T follicular helper cell (primary cell): ENCODE measurements at places on chromosomes 11 and 22.

DNA sequence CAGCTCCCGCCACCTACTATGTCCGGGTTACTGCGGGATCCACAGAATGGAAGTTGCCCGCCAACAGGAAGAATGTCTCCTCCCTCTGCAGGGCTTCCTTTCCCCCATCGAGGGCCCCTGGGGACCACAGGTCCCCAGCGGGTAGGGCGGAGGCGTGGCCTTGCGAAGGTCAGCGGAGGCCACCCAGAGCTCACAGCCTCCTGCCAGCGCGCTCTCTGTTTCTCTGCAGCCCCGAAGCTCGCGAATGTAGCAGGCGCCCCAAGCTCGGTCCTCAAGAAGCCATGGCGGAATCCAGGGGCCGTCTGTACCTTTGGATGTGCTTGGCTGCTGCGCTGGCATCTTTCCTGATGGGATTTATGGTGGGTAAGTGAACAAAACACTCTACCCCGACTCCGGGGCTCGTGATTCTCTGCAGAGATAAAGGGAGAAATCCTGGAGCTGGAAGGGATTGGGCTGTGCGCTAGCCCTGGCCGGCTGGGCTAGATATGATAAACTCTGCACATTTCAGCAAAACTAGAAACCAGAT, at the start of gene NAALAD2:
TSS of gene NAALAD2 (plus strand) at position 186 of the 526 bp plus-strand sequence. CDS start at position 282, 96 bp downstream.
- DNase-seq = no peak

DNA sequence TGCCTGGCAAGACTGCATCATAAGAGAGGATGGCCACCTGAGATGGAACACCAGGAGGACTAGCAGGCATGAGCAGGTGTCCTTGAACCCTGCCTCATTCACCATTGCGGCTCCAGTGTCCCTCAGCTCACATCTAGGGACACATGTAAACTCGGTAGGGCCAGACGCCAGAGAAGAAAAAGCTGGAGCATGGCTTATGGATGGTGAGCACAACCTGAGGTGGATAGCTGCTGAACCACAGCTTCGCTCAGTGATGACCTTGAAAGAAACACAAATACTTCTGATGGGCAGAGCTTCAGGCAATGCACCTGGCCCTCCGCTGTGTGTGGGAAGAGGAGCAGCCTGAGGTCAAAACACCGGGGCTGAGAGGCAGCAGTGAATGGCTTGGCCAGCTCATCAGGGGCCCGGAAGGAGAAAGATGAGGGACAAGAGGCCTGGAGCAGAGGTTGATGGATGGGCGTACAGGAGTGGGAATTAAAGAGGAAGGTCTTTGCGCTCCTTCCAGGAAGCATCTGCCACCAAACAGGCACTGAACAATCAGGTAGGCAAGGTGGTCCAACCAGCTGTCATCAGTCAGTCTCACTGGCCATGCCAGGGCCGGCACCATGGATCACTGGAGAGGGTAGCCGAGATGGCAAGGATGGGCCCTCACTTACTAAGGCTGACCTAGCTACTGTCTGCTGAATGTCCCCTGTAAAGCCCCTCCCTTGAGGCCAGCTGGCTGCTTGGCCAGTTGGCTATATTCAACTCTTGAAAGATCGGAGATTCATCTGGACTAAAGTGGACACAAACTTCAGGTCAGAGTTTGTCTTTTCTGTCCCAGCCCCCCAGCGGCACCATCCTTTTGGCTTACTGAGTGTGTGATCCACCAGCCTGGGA, 89.7 kb downstream of the MYEOV start:
- DNase-seq = no peak

DNA sequence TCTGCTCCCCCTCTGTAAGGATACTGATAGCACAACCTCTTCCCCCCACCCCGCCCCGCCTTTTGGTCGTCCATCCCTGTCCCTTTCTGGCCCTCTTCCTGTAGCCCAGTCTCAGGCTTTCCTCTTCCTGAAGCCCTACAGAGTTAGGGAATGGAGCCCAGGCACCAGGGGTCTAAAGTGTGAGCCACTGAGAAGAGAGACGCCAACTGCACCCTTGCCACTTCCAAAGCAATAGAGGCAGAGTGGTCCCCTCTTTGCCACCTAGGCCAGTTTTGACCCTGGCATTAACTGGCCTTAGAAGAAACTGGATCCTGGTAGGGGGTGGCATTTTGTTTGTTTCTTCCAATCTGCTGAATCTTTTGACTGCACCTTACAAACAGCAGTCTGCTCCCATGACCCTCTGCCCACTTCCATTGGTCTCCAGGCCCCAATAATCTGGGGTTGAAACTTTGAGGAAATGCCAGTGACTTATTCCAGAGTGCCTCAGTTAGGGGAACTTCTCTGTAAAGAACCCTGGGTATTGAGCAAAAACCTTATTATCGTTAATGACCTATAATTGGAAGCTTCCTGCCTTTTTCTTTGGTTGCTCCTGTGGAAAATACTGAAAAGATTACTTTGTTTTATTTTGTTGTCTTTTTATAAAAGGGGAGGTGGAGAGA, 9.7 kb upstream of the GRK2 start:
- no peak for DNase-seq

DNA sequence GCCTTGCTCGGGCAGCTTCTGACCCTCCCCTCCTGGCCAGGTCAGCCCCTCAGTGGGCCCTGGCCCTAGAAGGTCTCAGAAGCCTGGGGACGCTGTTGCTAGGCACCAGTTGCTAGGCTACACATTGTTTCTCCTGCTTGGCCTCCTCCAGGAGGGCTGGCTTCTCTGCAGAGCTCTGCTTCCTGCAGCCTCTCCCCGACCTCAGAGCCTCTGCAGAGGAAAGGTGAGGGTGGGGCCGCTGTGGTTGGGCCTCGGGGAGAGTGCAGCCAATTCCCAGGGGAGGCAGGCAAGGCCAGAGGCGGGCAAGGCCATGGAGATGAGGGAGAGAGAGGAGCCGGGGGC, 27.6 kb upstream of the LRRC10B start:
- DNase-seq = no peak

DNA sequence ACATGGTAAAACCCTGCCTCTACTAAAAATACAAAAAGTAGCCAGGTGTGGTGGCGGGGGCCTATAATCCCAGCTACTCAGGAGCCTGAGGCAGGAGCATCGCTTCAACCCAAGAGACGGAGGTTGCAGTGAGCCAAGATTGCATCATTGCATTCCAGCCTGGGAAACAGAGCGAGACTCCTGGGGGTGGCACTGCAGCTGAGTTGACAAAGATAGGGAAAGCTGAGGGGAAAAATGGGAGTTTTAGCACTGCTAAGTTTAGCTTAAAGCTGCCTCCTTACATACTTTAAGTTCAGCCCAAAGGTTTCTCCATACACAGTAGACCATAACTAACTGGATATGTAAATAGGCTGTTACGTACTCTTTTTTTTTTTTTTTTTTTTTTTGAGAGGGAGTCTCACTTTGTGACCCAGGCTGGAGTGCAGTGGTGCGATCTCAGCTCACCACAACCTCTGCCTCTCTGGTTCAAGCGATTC, 9.0 kb upstream of the USP28 start:
- DNase-seq = no peak

- DNase-seq = no peak
Measured at GRCh38 chr11:9888938-9889337, 225.1 kb downstream of the SWAP70 start.

- no peak for DNase-seq
Measured at GRCh38 chr11:14111496-14111895, 149.0 kb downstream of the SPON1 start.

GRCh38 chr11:130300567-130300966, 14.2 kb downstream of the ZBTB44 start:
- no peak for DNase-seq

GRCh38 chr11:32231909-32232493, 141.1 kb downstream of the RCN1 start:
- no peak for DNase-seq

DNA sequence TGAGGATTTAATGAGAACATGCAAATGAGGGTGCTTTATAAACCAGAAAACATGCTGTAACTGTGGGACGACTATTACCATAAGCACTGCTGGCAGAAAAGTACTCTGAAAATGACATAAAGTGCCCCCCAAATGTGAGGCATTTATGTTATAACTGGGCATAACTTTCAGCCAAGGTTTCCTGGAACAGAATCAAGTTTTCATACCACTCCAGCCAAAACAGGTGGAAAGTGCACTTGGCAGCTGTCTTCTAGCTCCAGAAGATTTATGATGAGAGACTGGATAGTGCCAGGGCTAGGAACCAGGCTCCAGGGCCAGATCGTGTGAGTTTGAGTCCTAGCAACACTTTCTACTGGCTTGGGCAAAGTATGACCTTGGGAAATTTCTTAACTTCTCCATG, 339.2 kb downstream of the TENM4 start:
- no peak for DNase-seq

- no peak for DNase-seq
Measured at GRCh38 chr22:41848468-41848867, 15.6 kb downstream of the SREBF2 start.

DNA sequence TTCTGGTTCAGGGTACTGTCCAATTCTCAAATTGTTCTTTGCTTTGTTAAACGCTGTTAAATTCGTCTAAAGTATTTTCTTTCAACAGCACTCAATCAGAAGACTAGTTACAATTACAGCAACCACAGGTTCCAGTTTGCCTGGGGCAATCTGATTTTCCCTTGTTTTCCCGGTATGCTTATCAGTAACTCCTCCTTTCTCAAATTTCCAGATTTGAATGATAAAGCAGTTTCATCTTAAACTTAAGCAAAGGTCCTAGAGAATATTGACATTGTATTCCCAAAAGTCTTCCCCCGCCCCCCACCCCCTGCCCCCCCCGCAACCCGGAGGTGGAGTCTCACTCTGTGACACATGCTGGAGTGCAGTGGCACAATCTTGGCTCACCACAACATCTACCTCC, 10.5 kb upstream of the USP28 start:
- DNase-seq = no peak

GRCh38 chr11:61747192-61747966, 5.1 kb upstream of the MYRF start:
- DNase-seq = no peak

DNA sequence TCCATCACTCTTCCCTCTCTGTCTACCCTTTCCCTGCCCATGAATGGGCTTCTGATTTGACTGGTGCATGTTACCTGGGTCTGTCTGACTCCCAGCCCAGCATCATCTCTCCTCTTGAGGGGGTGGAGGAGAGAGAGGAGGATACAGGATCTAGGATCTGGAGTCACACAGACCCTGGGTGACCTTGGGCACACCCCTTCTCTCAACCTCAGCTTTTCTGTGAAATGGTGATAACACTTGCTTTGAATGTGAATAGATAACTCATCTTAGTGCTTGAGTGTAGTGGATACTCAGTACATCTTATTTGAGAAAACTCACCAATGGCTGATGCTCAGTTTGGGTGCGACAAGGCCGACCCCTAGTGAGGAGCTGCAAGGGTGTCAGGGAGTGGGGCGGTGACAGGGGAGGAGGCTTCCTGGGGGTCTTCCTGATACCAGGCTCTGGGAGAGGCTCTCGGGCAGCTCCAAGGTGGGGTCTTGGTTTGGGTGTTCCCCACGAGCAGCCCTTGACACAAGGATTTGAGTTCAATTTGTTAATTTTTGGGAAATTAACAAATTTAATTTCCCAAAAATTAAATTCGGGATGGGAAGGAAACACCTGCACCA, 9.0 kb downstream of the INCENP start:
- DNase-seq = no peak

GRCh38 chr11:33835143-33835878, 56.6 kb downstream of the LMO2 start:
- DNase-seq = no peak

DNA sequence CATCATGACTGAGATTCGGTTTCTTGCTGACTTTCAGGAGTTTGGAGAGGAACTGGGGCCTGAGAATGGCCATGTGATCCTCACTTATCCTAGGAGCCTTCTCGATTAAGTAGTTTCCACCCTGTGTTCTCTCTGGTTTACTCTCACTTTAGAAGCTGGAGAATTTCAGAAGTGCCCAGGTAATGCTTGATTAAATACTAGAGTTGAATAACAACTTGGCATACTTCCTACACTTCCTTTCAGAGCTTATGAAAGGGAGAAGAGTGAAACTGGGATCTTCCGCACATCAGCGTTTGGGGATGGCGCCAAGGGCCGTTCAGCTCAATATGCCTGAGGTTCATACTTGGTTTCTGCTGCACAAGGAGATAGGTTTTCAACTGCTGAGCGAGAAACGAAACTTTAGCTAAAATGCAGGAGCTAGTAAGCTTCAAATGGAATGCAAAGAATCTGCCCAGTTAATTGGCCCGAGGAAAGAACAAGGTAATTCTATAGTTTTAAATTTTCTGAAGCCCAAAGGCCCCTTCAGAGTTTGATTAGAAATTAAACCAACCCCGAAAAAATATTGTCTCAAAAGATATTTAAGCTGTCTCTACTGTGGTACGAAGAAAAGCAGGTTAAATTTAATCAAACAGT, 823 bp upstream of the MUC15 start:
- DNase-seq = no peak

GRCh38 chr22:46290121-46290842, 6.4 kb upstream of the GTSE1 start:
- DNase-seq = no peak

- no peak for DNase-seq
Measured at GRCh38 chr22:35010543-35010942, 55.4 kb upstream of the ISX start.

GRCh38 chr11:21414953-21415352, 745.6 kb downstream of the NELL1 start:
- DNase-seq = no peak

DNA sequence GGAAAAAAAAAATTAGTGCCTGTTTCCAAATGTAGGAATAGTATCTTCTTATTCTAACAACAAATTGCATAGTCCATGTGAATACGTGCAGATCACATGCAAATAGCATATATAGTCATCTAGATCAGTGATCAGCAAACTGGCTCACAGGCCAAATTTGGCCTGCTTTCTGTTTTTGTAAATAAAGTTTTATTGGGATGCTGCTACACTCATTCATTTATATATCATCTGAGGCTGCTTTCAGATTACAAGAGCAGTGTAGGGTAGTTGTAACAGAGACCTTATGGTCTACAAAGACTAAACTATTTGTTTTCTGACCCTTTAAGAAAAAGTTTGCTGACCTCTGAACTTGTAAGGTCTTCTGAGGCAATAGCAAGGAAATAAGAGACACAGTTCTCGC, 65.6 kb downstream of the SFI1 start:
- DNase-seq = no peak

GRCh38 chr11:35133656-35134055, 5.3 kb upstream of the CD44 start:
- DNase-seq = no peak

- DNase-seq = no peak
Measured at GRCh38 chr22:24693379-24693778, 81.1 kb downstream of the PIWIL3 start.

GRCh38 chr11:102436561-102436960, 16.0 kb downstream of the TMEM123 start:
- DNase-seq = no peak

GRCh38 chr11:93757924-93758865, 16.7 kb downstream of the C11orf54 start:
- DNase-seq = no peak

- no peak for DNase-seq
Measured at GRCh38 chr22:42229455-42230149, 40.9 kb downstream of the TCF20 start.

- DNase-seq = no peak
Measured at GRCh38 chr11:17541330-17541885, 2.8 kb downstream of the USH1C start.
